ENCODE measurements at places on chromosomes 2 and 18.

DNA sequence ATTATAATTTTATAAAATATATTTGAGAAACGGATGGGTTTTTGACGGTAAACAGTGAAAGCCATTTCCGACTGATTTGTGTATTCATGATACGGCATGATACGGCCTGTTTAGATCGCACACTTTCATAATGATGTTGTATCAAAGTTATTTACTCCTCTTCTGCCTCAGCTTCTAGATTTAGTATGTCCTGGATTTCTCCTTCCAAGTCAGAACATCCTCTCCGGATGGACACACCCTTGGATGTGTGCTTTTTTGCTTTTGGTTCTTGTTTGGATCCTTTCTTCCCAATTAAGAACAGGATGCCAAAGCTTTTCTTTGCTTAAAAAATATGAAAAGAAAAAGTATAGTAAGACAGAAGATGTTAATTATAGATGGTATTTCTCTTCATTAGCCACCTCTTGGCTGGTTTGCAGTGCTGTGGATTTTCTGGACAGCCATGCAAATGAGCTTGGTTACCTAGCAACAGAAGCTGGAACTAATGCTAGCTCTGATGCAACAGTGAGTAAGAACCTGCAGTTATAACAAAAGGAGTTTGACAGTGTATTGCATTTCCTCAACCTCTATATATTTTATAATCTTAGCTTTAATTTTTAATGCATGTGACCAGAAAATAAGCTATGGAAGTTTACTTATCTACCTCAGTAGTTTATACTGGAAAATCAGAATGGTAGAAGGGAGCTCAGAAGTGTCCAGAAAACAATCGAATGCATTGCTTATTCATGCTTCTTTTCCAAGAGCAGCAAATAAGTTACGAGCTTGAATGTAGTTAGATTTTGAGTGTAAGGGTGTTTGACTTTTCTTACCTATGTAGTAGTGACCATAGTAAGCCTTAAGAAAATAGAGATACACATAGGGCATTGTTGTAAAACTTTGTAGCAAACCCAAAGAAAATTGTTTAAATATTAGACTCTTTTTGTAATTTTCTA lies 27.9 kb downstream of the RMND5A start:
- peak; percentile 85 for ATAC-seq

DNA sequence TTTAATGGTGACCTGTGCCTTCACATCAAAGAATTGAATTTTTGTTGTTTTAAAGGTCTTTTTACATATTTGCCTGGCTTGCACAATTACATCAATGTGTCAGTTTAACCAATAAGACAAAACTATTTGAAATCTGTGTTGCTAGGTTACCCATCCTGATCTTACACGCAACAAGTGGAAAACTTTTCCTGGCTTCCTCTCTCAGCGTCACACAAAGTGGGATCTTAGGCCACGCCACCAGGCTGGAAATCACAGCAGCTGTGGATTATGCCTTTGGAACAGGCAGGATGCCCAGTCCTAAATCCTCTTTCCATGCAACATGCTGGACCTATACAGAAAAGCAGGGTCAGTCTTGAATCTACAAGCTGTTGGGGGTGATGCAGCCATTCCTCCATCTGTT lies 298.2 kb upstream of the HNRNPA3 start:
- no peak for ATAC-seq

DNA sequence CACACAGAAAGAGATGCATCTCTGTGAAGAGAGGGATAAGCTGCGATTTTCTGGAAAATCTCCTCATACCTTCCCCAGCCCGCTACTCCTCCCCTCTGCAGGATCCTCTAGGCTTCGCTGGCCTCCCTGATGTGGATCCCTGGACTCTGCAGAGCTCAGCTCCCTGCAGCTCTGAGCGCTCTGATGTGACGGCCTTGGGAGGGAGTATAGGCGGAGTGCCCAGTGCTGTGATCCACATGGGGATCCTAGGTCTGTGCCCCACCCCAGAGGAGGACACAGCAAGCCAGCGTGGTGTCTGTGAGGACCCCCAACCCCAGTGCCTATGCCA lies 111.0 kb downstream of the GYPC start:
- no peak for ATAC-seq

GRCh38 chr2:28327581-28327955 lies 65.1 kb upstream of the FOSL2 start:
- ATAC-seq, result no peak

DNA sequence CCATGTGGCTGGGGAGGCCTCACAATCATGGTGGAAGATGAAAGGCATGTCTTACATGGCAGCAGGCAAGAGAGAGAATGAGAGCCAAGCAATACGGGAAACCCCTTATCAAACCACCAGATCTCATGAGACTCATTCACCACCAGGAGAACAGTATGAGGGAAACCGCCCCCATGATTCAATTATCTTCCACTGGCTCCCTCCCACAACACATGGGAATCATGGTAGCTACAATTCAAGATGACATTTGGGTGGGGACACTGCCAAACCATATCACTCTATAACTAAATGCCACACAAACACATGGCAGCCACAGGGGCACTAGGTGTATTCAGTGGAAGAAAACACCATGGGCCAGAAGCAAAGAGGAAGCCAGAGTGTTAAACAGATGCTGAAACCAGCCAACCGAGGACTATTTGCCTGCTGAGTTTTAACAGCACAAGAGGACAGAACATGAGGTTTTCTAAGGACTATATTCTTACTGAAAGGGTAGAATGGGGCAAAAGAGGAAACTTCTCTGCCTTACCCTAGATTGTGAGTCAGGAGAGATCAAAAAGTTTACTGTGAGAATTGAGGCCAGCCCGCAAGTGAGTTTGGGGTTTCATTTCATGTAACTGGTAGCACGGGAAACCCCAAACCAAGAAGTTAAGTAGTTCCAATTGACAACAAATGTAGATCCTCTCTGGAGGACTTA lies 49.2 kb downstream of the SIGLEC15 start:
- ATAC-seq, result peak; percentile 22

DNA sequence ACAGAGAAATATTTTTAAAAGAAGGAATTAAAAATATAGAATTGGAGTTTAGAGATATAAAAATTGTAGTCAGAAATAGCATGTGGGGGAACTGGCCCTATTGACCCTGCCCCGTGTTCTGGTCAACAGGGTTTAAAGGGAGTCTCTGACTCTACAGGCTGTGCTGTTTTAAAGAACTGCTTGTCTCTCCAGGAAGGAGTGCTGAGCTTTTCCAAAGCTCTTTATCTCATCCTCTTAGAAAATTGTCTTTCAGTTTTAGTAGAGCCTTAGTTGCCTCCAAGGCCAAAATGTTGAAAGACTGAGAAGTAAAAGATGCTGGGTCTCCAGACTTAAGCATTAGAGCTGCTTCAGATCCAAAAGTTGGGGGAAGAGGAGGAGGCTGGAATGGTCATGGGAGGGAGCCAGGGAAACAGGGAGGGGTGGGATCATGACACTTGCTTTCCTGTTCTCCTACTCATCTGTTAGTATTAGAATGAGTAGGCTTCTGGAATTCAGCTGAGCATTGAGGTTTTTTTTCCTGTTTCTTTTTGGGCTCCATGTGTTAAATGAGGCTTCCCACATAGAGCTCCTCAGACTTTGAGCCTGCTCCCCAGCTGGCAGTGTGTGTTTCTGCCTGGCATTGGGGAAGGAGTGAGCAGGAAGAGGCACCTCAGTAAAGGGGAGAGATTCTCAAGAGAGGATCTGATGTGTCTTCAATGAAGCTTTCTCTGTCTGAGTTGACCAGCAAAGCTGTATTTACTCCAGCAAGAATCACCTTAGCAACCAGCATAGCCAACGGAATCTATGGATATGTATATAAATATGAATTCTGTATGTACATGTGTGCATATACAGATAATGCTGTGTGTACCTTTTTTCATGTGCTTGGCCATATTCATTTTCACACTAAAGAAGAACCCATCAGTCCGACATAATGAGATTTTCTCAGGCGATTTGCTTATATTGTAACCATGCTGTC lies 186.8 kb upstream of the FBXO11 start:
- no peak for ATAC-seq

DNA sequence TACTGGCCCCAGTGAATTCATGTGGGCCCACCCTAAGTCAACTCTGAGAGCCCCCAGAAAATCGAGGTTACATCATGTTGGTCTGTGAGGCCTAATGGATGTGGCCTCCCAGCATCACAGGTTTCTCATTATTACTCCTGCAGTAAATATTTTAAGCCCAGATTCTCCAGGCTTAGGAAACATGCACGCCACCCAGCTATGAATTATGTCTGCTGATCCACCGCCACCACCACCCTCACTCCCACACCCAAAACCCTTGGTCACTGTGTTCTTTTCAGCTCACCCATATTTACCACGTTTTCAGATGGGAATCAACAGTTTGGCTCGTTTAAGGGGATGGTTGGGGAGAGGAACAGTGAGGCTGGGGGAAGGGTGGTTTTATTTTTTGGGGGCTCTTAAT lies 128.6 kb downstream of the NCK2 start:
- no peak for ATAC-seq

DNA sequence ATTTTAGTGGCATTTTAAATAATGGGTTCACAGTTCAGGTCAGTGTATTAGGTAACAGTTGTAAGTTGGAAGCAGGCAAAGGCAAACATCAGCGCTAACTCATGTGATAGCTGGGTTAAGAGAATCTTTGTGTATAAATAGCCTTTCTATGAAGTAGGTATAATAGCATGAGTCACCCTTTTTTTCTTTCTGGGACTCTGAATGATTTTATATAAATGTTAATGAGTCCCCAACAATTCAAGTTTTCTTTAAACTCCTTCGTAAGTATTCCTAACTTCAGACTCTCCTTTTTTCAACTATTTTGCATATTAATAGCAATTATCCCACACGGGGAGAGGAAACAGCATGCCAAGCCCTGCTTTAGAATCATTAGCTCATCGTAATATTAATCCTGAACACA lies 384.3 kb downstream of the PIK3C3 start:
- ATAC-seq, result no peak

GRCh38 chr2:122864728-122865127 lies 1109.3 kb downstream of the TSN start:
- no peak for ATAC-seq

DNA sequence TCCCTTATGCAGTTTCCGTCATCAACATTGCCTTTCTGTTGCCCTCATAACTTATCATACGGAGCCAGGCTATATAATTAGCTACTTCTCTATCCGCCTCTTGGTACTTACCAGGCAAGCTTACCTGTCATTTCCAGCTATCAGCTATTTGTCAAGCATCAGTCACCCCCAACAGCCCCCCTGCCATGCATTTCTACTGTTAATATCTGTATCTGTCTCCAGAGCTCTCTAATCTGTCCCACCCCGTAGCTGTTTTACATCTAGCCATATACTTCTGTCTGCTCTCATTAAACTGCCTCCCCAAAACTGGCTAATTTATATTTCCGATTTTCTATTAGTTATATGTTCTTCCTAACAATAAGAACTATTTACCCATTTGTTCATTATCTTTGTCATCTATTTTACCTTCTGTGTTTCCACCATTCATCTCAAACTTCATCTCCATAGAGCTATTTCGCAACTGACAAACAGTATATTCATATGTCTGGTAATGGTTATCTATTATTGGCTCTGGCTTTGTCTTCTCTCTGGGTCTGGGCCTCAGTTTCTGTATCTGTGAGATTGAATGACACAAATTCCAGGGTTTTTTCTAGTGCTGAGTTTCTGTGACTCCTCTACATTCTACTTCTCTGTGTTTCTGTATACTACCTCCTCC lies 9.6 kb downstream of the EMX1 start:
- ATAC-seq, result no peak

GRCh38 chr18:52995875-52996274 lies 655.9 kb downstream of the DCC start:
- no peak for ATAC-seq

- ATAC-seq, result no peak
These were observed 235.3 kb downstream of the ZNF407 start for GRCh38 chr18:74832999-74833398.

GRCh38 chr18:49368876-49369440 lies 91.5 kb downstream of the DYM start:
- no peak for ATAC-seq

GRCh38 chr2:203341741-203342310 lies 13.6 kb downstream of the ABI2 start:
- no peak for ATAC-seq

- ATAC-seq, result no peak
These were observed 71.9 kb downstream of the TEX51 start for GRCh38 chr2:126970583-126970982.

DNA sequence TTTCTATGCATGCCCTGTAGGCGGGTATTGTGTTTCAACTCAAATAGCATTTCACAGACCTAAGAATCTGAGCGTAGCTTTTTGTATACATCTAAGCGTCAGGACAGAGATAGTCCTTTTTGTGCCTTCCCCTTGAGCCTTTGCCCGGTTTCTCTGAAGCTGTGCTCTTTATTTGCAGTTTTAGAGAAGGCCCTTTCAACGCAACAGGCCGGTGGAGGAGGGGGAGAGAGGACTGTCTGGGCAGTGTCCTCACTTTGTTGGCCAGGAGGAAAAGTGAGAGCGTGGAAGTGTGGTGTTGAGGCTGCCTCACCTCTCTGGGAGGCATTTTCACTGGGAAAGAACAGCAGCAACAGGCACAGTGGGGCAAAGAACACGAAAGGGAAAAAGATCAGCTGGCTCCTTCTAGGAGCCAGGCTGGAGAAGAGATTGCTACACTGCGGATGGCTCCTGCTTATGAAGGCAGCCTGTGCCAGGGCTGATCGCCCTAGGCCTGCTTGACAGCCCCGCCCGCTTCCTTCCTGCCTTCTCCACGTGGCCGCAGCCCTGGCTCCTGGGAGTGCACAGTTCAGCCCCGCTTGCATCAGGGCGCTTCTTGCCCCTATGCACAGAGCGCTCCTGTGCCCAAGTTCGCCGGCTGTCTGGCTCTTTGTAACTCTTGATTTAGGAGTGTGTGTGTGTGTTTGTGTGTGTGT lies 195.6 kb upstream of the POU3F3 start:
- ATAC-seq, result peak; percentile 73

DNA sequence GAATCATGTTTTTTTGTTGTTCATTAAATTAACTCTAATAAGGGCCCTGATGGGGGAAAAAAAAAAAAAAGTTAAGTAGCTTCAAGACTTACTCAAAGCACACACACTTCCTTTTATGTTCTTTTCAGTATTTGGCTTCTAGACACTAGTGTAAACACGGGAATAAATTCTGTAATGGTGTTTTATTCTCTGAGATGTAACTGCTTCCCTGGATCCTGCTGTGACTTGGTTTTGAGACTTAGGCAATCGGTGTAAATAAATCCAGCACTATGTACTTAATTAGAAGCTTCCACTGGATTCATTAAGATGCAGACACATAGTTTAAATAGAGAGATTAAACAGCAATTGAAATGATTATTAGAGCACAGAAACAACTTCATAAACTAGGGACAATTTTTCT lies 26.1 kb upstream of the AP1S3 start:
- ATAC-seq, result no peak

DNA sequence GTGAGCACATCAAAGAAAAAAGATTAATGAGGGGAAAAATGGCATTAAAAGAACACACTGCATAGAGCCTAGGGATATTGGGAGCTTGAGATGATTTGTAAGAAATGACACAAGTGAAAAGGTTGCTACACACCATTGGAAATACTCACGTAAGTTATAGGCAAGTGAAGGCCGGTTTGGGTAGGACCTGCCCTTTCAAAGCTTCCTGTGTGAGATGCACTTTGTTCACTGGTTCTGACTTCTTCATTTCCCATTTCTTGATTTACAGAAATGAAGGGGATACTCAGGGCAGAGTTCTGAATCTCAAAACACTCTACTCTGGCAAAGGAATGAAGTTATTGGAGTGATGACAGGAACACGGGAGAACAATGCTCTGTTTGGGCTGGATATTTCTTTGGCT lies at the start of gene IL18RAP:
Gene IL18RAP (plus strand): TSS at position 251 of the 400 bp plus-strand sequence. CDS start 118 bp downstream, at position 369.
- no peak for ATAC-seq

GRCh38 chr2:181258720-181259119 lies 198.5 kb upstream of the ITGA4 start:
- no peak for ATAC-seq

GRCh38 chr18:34786162-34786741 lies 76.2 kb downstream of the DTNA start:
- no peak for ATAC-seq

GRCh38 chr2:234487356-234487755 lies 9.5 kb downstream of the ARL4C start:
- no peak for ATAC-seq

Measured in esophagus mucosa (tissue), 1 donor.